RCC 7860 (cell line): ENCODE measurements at places on chromosomes 16 and 17.

- DNase-seq: no peak
Observed at GRCh38 chr17:44610871-44611270, 45.4 kb upstream of the MEIOC start.

DNA sequence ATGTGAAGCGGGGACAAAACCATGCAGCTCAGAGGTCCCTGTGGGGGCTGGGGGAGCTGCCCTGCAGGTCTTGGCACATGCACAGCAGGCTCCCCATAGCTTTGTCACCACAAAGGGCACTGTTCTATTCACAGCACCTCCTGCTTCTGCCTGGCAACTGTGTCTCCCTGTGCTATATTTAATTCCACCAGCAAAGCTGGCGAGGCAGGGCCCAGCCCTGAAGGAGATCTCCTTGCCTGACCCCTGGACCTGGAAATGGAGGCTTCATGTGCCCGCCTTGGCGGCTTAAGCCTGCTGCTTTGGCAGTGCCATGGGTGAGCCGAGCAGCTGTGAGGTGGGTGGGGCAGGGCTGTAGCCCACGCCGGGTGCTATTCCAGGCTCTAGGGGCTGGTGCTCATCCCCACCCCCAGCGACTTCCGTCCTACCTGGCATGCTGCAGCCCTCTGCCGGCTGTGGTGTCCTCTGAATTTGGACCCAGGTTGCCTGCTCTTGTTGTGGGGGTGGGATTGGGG lies 6.8 kb downstream of the LDHD start:
- DNase-seq: peak; percentile 10

GRCh38 chr17:82213251-82214011 lies 789 bp upstream of the CCDC57 start:
- peak; percentile 92 for DNase-seq

DNA sequence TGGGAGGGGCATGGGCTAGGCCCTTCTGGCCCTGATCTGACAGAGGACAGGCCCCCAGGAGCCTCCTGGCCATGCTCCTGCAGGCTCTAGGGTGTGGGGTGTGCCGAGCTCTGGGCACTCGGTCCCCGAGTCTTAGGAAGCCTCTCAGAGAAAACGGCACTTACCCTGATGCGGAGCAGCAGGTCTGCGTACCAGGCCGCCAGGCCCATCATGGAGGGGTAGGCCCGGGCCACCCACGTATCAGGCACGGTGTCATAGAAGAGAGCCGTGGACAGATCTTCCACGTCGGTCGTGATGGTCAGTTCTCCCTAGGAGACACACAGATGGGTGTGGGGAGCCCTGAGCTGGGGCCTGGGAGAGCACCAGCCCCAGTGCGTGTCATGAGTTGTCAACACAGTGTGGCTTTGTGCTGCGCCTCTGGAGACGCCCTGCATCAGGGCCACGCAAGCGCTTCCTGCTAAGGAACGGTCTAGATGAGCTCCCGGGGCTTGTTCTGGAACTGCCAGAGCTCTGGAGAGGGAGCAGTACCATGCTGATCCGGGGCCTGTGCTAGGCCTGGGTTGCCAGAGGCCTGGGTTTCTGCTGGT lies 47.9 kb downstream of the PGS1 start:
- DNase-seq: no peak

DNA sequence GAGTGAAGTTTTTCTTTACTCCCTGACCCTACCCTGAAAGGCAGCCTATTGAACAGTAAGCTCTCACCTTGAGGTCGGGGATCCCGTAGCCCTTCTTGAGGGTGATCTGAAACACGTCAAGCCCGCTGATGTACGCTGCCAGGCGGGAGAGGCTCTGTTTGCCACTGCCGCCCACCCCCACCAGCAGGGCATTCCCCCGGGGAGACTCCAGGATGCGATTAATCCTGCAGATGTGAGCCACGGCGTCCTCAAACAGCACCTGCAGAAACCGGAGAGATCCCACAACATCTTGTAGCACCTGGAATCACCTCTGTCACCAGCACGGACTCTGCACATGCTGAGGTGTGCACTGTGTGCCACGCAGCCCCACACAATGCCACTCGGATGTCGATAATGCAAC lies 96.8 kb downstream of the PGS1 start:
- no peak for DNase-seq

DNA sequence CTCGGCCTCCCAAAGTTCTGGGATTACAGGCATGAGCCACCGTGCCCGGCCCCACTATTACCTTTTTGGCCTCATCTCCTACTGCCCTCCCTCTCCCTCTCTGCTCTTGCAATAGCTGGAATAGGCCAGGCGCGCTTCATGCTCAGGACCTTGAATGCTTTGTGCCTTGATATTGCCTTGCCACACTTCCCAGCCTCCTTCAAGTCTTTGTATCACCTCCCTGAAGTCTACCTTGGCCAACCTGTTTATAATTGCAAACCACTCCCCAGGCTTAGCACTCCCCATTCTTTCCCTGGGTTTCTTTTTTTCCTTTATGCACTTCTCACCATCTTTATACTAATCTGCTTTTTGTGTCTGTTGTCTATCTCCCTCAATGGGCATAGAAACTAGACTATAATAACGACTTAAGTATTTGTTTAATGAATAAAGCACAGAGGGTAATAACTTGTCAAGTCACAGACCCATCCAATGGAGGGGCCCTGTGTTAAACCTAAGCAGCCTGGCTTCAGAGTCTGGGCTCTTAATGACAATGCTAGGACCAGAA lies 6.6 kb downstream of the OGFOD1 start:
- DNase-seq: no peak

GRCh38 chr16:5069048-5069447 lies 2.6 kb upstream of the ALG1 start:
- no peak for DNase-seq

GRCh38 chr16:84631886-84632285 lies 14.0 kb upstream of the COTL1 start:
- DNase-seq: no peak

DNA sequence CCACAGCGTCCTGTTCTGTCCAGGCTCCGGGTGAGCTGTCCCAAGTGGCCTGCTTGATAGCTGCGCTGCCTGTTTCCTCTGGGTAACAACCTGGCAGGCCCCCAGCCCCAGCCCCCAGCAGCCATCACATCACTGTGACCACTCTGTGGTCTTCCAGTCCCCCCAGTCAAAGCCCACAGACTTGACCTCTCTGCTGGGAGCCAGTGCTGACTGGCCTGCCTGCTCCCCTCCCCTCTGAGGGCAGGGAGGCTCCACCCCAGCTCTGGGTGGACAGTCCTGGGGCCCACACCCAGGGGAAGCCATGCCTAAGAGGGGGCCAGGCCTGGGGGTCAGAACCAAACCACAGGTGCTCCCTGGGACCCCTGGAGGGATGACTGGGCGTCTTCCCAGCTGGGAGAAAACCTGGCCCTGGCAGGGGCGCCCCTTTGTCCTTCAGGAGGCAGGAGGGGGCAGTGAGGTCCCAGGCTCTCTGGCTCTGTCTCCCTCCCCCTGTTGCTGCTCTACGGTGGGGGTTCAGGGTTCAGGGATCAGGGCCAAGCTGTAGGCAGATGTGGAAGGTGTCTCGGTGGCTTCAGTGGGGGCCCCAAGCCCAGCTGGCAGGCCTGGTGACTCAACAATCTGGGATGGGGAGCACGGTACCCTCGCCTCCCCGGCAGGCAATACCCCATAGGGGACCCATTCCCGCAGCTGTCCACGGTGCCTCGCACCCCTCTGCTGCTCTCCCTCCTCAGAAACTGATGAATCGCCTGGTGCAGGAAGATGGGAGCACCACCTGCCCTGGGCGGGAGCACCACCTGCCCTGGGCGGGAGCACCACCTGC lies 1.8 kb upstream of the SLC16A3 start:
- no peak for DNase-seq

GRCh38 chr16:82133798-82134197 lies 36.2 kb downstream of the MPHOSPH6 start:
- no peak for DNase-seq

- DNase-seq: no peak
Observed at GRCh38 chr16:64206862-64207261, 915.0 kb downstream of the CDH11 start.

- DNase-seq: peak; percentile 63
Observed at GRCh38 chr17:39132192-39132610, 19.2 kb downstream of the PLXDC1 start.

DNA sequence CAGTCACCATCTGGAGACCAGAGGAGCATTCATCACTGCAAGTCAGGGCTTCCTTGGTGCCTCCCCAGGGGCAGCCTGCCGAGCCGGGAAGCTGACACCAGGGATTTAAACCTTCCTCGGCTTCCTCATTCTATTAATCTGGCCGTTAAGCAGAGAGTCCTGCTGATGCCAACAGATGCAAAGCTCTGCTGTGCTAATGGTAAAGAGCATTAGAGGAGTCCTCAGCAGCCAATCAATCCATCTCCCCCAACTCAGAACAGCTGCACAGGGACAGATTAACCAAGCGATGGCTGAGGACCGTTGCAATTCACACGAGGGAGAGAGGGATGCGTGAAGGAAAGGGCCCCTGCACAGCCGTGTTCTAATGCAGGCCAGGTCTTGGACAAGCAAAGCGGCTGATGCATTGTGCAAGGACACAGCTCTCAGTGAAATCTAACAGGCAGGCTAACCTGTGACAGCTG lies 116.6 kb downstream of the XYLT1 start:
- DNase-seq: no peak

DNA sequence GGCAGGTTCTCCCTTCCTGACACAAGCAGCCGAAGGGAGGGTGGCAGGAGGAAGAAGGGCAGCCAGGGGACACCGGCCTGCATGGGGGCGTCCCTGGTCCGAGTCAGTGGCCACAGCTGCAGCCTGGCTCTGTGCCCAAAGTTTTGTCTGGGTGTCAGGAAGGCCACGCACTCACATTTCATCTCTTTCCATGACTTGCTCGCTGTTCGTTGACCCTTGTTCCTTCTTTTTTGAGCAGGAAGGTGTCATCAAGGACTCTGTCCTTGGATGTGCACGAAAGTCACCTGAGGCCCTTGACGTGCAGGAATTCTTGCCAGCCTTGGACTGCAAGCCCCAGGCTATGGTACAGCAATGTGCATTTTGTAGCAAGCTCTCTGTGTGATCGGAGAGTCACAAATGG lies 93.3 kb downstream of the TNFRSF13B start:
- no peak for DNase-seq

DNA sequence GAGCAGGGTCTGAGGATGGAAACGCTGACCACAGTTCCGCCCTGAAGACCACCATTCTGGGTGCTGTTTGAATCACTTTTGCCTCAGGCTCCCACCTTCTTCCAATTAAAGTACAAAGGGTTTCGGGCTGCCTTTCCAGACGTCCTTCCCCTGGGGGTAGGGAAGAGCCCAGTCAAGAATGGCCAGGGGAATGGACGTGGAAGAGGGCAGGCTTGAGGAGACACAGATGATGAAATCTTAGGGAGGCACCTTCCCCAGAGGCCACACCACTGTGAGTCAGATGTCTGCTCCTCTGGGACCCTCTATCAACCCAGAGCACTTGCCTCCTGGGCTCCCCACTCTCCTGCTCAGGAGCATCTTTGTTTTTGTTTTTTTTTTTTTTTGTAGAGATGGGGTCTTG lies 27.5 kb upstream of the MTSS2 start:
- no peak for DNase-seq

- no peak for DNase-seq
Observed at GRCh38 chr16:56669005-56669839, at the start of gene MT1H. Gene MT1H, plus strand, starts transcription at chr16:56669814. Its CDS starts 71 bp downstream, at chr16:56669885.

- DNase-seq: no peak
Observed at GRCh38 chr17:17017343-17018014, 24.8 kb upstream of the MPRIP start.

DNA sequence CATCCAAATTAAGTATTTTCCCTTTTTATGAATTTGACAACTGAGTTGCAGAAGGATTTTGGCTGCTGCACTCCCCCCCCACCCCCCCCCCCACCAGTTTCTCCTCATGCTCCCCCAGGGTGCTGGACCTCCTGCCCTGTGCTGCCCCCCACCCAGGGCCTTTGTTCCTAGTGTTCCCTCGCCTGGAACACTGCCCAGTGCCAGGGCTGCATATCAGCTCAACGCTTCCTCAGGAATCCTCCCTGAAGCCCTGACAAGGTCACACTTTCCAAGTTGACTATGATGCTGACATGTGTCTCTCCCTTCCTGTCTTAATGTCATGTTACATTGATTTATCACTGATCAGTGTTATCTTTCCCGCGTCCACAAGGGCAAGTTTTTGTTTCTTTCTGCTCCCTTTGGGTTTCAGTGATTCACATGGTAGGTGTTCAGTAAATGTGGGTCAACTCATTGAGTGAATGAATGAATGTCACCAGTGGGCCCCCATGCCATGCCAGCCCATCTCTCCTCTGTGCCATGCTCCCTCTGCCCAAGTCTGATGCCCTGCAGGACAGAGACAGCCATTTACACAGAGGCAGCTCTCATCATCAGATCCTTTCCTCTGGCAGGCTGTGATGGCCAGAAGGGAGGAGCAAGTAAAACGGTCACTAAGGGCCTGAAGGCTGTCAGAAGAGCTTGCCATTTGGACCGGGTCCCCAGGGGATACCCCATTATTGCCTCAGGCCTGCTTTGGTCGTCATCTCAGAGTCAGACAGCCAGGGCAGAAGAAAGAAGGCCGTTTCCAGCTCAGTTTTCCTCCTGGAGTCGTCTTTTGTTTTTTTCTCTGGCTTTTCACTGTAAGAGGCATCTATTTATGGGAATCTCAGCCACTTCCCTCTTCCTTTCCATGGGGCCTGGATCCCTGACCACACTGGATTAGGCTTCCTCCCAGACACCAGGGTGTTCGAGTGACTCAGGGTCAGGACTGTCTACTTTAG lies 386.2 kb downstream of the SNX29 start:
- no peak for DNase-seq

- no peak for DNase-seq
Observed at GRCh38 chr17:76539631-76540271, at the start of gene PRCD. Gene PRCD, plus strand, starts transcription at chr17:76540044. Its CDS starts 98 bp downstream, at chr17:76540142.

- peak; percentile 31 for DNase-seq
Observed at GRCh38 chr16:13553453-13553985, 366.4 kb upstream of the ERCC4 start.

DNA sequence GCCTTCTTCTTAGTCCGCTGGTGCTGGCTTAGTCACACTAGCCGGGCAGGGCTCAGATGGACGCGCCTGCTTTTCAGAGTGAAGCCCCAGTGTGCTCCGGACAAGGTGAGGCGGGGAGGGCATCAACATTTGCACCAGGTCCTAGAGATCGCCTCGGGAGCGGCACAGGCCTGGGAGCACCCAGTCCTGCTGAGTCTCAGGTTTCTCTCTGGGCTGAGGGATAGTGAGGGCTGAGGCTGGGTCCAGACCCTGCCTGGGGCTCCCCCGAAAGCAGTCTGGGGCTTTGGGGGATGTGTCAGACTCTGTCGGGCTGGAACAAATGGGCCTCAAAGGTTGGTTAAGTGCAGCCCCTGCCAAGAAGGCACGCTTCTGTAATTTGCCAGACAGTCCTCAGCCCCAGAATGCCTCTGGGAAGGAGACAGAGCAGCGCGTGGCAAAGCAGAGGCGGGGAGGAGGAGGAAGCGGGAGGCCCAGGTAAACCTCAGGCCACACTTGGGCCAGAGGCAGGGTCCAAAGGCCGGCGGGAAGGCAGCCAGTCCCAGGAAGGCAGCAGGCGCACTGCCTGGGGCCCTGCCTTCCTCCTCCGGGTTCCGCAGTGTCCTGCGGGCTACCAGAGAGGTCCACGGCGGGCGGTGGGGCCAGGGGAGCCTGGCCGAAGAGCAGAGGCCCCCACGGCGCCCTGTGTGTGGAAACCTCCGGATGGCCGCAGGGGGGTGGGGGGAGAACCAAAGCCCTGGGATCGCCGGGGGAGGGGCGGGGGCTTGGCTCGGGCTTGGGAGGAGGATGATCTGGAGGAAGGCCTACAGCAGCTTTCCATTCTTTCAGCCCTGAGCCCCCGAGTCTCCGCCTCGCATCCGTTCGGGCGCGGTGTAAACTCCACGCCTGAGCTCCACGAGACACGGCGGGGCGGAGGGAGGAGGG lies 39.5 kb upstream of the ATP2A3 start:
- DNase-seq: no peak

- no peak for DNase-seq
Observed at GRCh38 chr16:30691907-30692306, 7.1 kb upstream of the SRCAP start.

- no peak for DNase-seq
Observed at GRCh38 chr16:86211800-86212199, 298.5 kb upstream of the FOXF1 start.
